ENCODE measurements at places on chromosomes 5 and 9.

DNA sequence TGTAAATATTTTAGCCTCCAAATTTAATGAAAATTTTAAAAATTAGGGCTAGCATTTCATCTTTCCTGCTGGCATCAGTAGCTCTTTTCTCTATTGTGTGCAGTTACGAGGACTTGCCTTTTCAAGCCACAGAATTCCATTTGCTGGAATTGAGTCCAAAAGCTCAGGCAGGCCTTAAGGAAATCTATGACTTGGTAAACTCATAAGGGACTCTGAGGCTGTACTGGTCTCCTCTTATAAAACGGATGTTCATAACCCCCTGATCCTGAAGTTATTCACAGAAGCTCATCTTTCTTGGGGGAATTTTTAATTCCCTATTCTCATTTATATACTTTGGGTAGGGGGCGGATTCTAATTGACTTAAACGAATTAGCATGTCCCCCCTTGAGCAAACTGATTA lies 23.4 kb downstream of the ANKRA2 start:
- DNase-seq, result peak; percentile 52

- no peak for DNase-seq
These were observed 195.9 kb upstream of the PPP1R26 start for GRCh38 chr9:135283671-135284070.

DNA sequence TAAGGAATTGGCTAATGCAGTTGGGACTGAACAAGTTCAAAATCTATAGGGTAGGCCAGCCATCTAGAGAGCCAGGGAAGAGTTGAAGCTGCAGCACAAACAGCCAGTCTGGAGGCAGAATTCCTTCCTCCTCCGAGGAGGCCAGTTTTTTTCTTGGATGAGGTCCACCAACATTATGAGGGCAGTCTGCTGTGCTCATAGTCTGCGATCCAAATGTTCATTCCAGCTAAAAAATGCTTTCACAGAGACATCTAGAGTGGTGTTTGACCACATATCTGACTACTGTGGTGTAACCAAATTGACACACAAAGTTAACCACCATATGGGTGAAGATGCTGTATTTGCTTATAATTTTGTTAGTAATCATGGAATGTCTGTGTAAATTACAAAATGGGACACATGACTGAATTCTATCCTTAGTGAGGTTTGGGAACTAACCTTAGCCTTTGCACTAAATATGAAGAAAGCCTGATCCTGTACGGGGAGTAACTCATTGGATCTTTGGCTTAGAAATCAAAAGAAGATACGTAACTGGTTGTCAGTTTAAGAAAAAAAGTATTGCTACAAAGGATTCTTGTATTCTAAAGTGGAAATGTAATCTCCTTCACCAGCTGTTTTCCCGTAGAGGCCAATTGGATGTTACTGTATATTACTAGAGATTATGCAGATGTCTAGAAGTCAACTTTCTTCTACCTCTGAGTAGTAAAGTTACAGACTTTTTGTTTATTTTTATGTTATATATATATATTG lies 70.6 kb downstream of the SPIN1 start:
- peak; percentile 82 for DNase-seq

DNA sequence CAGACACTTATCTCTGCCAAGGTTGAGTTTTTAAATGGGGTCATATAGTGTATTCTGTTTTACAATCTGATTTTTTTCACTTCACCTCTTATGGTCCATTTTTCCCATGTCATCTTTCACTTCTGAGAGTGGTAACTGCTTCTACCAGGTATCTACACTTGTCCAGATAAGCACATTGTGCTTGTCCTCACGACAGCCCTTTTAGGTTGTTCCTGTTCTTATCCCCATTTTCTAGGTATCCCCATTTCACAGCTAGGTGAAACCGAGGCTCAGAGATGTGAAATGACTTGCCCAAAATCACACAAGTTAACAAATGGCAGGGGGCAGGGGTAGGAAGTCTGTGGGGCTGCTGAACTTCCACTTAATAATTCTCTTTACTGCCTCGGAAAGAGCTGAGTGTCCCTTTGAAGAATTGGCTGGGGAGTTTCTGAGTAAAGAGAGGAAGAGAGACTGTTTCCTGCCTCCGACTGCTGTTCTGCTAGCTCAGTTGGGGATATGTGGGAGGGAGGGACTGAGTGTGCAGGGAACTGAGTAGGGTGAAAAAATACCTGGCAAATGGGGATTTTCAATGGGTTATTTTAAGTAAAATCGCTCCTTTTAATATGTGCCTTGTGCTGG lies 255.4 kb downstream of the GRIA1 start:
- no peak for DNase-seq

- DNase-seq, result peak; percentile 63
These were observed 40.1 kb downstream of the SLC1A1 start for GRCh38 chr9:4530375-4530774.

DNA sequence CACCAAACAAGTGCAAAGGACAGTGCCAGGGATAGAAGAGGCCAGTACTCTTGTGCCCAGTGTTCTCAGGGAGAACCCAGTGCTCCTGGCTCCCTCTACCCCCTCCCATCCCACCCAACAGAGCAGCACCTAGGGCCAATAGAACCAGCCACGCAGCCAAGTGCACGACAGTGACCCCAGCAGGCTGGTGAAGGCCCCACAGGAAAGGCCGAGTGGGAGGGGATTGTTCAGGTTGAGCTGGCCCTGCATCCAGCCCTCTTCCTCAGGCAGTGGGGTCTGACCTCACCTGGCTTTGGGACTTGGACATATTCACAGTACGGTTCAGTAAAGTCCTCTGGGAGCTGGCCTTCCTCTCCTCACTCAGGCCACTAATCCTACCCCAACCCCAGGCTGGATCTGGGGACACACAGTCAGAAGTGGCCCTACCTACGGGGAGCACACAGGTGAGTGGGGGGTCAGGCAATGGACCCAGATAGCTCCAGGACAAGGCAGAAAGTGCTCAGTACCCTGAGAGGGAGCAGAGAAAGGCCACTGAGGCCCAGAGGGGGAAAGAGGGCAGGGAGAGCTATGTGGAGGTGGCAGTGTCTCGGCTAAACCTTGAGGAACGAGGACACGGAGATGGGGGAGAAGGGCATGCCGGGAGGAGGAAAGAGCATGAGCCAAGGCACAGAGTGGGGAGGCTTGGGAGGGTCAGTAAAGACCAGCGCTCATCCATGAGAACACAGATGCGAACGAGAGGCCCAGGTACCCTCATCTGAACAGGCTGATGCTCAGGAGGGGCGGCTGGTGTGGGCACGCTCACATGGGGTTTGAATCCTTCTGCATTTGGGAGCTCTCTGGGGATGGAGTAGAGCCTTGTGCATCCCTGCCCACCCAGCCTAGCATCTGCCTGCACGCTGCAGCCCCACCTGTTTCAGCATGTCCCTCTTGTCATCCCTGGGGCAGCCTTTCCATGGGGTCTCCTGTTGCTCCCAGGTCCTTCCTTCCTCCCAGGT lies 25.6 kb downstream of the POLR1E start:
- DNase-seq, result no peak

DNA sequence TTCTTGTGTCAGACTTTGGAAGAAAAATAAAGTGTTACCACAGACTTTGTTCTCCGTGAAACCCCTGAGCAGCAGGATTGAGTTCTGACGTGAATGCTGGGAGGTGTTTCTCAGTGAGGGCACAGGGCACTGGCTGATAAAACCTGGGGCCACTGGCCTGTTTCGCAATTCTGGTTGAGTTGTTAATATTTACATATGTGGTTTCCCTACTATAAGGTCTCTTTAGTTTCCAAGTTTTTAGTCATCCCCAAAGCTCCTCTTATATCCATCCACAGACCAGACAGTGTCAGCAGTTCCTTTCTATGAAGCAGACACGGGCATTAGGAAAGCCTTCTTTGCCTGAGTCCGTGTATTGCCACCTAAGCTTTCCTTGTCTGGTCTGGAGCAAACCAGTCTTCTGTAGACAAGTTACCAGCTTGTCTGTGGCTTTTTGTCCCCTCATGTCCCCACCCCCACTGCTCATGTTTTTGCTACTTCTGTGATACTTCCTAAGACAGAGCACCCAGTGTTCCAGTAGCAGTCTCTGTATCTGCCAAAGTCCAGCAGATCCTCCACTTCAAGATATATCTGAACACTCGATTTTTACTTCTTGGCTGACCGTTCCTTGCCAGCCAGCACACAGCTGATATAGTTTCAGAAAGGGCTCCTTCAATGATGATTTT lies 42.0 kb downstream of the ACO1 start:
- DNase-seq, result peak; percentile 87

GRCh38 chr9:75229605-75230332 lies 141.5 kb downstream of the OSTF1 start:
- peak; percentile 58 for DNase-seq

GRCh38 chr5:55411876-55412275 lies 104.1 kb downstream of the MTREX start:
- DNase-seq, result no peak

GRCh38 chr9:87494970-87495471 lies 2.6 kb upstream of the DAPK1 start:
- no peak for DNase-seq

DNA sequence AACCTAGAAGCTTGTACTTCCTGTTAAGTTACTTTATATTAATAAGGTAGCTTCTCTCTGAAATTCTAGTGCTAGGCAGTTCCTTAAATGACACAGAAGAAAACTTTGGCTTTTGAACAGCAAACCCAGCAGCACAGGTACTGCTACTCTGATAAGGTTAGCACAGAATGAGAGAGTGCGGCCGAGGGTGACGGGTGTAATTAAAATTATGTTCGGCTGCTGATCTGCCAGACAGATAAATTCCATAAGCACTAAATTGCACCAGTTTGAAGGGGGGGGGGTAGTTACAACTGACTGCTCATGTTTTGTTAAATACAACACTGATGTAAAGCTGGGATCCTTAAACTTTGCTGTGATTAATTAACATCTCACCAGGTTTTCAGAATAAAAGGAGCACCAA lies 475.1 kb downstream of the SPOCK1 start:
- DNase-seq, result no peak

DNA sequence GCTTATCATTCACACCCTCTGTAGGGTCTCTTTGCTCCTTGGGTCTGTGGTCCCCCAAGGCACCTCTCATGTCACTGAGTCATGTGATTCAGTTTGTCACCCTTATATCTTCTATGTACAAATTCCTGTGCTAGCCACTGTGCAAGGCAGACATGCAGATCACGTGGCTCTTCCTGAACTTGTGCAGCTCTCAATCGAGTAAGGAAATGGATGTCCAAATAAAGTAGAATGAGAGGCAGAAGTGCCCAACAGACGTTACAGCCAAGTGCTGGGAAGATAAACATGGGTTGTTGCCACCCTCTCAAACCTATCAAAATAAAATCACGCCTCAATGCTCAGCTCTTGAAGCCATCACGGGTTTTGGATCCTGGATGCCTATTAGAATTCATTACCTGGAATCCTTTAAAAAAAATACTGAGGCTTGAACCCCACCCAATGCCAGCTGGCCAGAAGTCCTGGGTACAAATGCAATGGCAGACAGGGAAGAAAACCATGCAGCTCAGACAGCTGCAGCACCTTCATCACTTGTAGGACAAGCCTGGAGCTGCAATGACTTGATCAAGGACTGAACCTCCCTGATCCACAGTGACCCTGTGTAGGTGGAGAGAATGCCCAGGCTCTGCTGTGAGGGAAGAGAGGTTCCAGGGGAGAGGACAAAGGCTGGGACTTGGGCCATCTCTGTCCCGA lies 228.7 kb upstream of the DAP start:
- DNase-seq, result no peak

Measured in astrocyte of the spinal cord (primary cell).